ENCODE measurements at places on chromosomes 5 and 9.

DNA sequence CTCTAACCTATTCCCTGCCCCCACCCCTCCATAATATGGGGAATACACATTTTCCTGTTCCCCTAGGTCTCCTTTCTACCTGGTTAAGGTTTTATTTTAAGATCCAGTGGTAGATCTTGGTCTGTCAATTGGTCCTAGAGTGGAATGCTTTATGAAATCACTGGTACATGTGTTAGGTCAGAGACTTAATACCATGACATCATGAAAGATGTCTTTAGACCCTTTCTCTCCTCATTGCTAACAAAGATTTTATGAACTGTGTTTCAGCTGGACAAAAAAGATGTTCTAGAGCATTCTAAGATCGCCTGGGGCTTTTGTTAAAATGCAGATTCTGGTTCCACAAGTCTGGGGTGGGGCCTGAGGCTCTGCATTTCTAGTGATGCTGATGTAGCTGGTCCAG is 9.1 kb downstream of the GSN start:
- DNase-seq: no peak

- no peak for DNase-seq
Observed at GRCh38 chr9:90801973-90802322, 329 bp downstream of the SYK start.

DNA sequence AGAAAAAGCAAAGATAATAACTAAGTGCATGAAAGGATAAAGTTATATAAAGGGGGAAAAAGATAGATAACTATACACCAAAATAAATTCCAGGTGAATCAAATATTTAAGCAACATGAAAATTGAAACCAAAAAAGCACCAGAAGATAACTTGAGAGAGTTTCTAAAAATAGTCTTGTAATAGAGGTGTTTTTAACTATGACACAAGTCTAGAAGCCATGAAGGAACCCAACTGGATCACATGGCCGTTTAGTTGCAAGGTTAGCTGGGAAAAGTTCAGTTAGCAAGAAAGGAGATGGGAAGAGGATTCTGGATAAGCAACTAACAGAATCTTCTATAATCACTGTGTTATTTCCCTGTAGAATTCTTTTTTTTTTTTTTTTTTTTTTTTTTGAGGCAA is 9.2 kb upstream of the RASA1 start:
- no peak for DNase-seq

DNA sequence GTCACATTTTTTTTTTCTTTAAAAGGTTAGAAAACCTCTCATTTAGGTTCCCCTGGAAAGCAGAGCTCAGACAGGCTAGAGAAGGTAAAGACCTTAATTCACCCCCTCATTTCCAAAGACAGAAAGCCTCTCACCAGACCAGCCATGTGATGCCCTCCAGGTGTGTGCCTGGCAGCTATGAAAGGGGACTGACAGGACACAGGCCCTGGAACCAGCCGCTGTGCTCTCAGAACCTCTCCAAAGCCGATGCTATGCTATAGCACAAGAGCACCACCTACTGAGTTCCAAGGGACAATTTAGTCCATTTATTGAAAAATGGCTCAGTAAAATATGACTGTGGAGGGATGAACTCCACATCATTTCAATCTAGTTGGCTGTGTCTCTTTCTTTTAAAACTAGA is 48.8 kb downstream of the FANCC start:
- DNase-seq: no peak

- no peak for DNase-seq
Observed at GRCh38 chr9:69168709-69169217, 5.3 kb upstream of the TJP2 start.

DNA sequence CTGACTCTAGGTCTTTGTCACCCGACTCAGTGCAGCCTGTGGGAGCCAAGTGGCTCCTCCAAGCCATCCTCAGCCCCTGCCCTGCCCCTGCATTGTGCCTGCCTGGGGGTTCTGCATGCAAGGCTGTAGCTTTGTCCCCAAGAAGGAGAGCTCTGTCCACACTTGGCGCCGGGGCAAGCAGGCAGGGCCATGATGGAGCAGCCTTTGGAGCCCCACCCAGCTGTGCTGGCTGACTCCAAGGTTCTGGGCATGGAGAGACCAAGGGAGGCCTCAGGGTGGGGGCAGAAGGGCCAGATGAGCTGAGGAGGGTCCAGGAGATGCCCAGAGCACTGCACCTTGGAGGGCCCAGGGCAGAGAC is 226.2 kb downstream of the CACNA1B start:
- no peak for DNase-seq

DNA sequence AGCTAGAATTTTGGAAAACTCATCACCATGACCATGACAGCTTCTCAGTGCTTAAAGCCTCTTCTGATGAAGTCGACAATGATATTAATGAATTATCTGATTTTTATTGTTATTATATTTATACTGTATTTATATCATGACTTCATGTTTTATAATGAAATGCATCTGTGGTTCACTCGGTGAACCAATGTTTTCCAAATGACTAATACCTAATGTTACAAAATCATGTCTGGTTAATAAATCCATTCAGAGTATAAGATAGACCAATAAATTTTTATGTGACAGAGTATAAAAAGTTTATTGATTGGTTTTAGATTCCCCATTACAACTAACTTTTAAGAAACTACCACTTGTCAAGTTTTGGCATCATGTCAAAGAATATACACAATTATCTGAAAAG is 416.5 kb downstream of the MLLT3 start:
- no peak for DNase-seq

GRCh38 chr9:82490019-82490499 is 501.5 kb downstream of the SPATA31D1 start:
- no peak for DNase-seq

GRCh38 chr5:13179407-13180087 is 764.9 kb downstream of the DNAH5 start:
- no peak for DNase-seq

DNA sequence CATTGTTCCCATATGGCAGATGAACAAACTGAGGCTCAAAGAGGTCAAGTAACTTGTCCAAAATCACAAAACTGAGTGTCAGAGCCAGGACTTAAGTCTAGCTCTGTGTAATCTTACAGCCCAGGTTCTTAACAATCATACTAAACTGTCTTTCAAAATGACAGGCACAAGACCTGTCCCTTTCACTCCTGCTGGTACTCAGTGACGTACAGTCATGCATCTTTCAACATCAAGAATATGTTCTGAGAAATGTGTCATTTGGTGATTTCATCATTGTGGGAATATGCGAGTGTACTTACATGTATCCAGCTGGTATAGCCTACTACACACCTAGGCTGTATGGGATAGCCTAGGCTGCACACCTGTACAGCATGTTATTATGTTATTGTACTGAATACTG is 646.8 kb upstream of the WWC1 start:
- DNase-seq: no peak

- DNase-seq: no peak
Observed at GRCh38 chr9:90547896-90548295, 94.7 kb downstream of the DIRAS2 start.

GRCh38 chr5:21807953-21808352 is 1045.2 kb downstream of the CDH12 start:
- DNase-seq: no peak

DNA sequence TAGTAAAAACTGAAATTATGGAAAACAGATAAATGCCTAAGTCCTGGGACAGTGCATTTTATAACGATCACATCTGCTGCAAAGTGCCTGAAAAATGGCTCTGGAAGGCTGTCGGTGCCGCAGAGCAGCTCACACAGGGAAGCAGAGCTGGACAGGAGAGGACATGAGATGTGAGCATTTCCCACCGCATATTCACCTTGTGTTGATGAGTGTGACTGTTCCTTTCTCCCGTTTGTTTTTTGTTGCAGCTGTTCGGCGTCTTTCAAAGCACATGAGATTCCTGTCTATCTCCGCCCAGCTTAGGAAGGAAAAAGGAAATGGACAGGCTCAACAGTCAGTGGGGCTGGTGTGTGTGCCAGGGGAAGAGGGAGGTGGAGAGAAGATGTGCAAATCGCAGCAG is 164.9 kb upstream of the SEMA6A start:
- DNase-seq: no peak

Measured in GOT3 (cell line).